ENCODE measurements at places on chromosomes 7 and 10.

DNA sequence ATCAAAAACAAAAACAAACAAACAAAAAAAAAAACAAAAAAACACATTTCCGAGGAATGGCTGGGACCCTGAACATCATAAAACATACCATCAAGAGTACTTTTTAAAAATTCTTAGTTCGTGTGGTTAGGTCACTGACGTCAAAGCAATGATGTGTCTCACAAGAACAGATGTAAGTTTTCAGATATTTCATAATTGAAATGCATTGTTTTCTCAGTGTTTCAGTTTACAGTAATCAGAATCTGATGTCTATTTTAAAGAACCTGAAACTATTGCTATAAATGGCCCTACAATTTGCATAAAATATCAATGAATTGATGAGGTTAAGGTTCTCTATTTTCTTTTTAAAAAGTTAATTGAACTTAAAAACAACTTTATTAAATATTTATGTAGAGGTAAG, 103.7 kb upstream of the HGF start:
- DNase-seq: no peak

DNA sequence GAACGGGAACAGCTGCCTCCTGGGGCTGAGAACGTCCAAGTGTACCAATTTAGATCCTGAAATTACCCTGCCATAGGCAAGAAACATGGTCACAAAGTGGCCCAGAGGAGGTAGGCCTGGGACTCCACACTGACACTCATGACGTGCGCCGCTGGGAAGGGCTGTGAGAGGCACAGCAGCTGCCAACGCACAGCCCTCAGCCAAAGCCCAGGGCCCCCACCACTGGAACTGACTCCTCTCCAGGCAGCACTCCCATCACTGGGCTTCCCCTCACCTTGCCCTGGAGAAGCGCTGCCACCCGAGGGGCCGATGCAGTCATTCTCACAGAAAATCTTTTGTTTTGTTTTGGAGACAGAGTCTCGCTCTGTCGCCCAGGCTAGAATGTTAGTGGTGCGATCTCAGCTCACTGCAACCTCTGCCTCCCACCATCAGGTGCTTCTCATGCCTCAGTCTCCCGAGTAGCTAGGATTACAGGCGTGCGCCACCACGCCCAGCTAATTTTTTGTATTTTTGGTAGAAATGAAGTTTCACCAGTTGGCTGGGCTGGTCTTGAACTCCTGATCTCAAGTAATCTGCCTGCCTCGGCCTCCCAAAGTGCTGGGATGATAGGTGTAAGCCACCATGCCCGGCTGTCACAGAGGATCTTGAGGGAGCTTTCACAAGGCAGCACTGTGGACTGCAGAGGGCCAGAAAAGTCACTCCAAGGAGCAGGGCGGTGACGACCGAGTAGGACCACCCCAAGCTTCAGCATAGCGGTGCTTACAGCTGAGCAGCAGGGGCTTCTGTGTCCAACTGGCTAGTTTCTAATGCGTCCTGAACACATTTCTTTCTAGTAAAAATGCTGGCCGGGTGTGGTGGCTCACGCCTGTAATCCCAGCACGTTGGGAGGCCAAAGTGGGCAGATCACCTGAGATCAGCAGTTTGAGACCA, 13.5 kb downstream of the GUSB start:
- DNase-seq: no peak

GRCh38 chr7:139232377-139232717, 1.3 kb downstream of the UBN2 start:
- DNase-seq: no peak

DNA sequence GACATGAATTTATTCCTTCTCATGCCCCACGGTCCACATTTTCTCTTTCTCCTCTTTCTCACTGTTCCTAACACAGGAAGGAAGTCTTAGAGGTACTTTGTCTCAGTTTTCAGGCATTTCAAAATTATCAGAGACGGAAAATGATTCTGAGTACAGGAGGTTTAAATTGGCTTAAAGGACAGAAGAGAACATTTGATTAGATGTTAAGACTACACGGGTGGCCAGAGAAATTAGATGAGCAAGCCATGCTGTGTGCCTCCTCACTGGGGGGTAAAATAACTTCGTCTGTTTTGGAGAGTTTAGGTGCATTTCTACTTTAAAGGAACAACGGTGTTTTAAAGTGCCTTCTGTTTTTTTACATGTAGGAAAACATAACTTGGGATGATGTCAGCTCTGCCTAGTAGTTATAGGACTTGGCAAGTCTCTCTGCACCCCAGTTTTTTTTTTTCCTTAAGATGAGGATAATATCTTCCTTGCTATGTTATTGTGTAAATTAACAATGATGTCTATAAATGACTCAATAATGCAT, 66.9 kb downstream of the MCMBP start:
- no peak for DNase-seq

DNA sequence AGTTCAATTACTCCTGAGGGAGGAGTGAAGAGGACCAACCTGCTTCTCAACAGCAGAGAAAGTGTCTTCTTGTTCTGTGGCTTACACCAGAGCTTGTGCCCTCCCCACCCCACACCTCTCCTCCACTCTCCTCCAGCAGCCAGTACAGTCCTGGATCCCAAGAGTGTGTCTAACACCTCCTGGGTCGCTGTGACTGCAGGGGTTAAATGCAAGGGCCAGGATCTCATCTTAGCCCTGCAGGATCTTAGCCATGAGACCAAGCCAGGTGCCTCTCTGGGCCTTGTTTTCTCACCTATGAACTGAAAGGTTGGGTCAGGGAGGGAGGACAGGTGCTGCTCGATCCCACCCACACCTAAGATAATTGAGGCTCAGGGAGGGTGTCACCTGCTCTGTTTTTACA, 34.5 kb upstream of the MSRB2 start:
- no peak for DNase-seq
